ENCODE measurements at places on chromosomes 16 and 17.

DNA sequence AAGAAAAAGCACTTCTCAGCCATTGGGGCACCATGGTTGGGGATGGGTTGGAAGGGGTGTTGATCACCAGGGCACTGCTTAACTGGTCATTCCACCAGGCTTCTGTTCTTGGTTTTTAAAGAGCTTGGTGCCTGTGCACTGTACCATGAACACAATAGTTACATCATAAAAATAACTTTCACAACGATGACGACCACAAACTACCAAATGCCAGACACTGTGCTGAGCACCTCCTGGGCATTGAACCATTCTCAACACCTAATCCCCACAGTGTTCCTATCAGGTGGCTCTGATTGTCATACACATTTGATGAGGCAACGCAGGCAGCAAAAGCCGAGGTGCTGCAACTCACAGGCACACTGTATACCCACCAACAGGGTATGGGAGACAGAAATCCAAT lies 208.0 kb downstream of the FOXL1 start:
- DNase-seq, result no peak

- DNase-seq, result no peak
Observed at GRCh38 chr17:78563189-78564145, 13.7 kb downstream of the DNAH17 start.

DNA sequence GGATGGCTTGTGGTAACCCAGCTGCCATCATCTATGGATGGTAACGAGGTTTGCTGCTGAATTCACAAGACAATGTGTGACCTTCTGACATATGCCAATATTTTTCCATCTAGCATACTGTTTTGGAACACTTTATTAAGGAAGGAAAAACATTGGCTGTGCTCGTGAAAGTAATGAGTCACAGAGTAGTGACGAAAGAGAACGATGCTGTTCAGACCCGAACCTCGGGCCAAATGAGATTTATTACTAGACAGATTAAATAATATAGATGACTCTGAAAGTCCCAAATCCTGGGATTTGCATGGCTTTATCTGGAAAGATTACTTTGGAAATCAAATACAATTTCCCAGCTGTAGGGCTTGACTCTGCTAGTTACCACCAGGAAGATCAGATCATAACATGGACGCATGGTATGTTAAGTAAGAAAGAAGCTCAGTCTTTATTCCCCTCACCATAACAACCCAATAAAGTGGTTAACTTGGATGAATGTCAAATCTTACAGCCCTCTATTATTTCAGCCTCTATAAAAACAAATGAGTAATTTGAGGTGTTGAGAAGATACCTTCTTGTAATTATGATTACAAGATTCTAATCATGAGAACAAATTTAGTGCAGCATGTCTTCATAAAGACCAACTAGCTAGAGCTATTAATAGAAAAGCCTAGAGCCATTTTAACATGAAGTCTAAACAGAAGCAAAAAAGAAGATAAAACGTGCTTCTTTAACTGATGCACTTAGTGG lies 32.6 kb downstream of the ERN1 start:
- DNase-seq, result no peak

GRCh38 chr17:64496348-64496785 lies 487 bp downstream of the POLG2 start:
- DNase-seq, result no peak

GRCh38 chr16:35186045-35186759 lies 1726.8 kb downstream of the TP53TG3F start:
- DNase-seq, result no peak

DNA sequence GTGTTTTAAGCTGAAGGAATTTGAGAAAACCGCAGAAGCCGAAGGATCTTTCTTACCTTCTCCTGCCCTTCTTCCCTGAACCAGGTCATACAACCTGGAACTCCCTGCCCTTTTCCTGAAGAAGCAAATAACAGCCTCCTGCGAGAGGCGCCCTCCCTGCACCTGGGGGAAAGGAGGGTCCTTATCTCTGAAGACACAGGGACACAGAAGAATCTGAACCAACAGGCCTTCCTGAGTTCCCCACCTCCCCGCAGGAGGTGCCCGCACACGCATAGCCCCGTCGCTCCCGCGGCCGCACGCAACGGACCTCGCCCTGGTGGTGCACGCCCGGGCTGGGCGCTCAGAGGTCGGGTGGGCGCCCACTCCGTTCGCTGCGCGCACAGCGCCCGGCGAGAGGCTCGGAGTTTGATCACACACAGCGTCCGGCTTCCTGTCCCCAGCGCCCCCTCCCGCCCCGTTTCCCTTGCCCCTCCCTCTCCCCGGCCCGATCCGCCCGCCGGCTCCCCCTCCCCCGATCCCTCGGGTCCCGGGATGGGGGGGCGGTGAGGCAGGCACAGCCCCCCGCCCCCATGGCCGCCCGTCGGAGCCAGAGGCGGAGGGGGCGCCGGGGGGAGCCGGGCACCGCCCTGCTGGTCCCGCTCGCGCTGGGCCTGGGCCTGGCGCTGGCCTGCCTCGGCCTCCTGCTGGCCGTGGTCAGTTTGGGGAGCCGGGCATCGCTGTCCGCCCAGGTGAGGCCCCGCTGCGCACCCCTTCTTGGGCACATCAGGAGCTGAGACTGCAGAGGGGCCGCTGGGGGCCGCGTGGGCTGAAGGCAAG lies at the start of gene TNFSF12:
Gene TNFSF12, plus strand, starts transcription at position 474 of the 816 bp plus-strand sequence. Its CDS starts 96 bp downstream, at position 570.
- DNase-seq, result no peak

GRCh38 chr16:77905374-77905920 lies 116.9 kb upstream of the CLEC3A start:
- no peak for DNase-seq

DNA sequence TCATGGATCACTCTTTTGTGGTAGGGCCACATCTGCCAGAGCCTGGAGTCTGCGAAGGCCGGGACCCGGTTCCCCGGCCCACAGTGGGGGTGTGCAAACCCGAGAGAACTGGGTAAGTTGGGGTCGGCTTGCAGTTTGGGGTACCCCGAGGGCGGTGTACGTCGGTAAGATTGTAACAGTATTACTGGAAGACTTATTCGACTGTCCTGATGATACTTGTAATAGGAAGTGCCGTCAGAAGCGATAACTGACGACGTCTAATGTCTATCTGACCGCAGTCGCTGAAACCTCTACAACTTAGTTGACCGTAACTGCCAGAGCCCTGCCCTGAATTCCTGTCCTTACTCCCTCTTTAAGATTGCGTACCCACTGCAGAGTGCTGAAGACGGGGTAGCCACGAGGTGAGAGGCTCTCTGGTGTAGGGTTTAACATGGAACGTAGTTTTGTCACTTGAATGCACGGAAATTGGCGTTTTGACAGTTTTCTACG lies 24.0 kb downstream of the TRPV2 start:
- no peak for DNase-seq

DNA sequence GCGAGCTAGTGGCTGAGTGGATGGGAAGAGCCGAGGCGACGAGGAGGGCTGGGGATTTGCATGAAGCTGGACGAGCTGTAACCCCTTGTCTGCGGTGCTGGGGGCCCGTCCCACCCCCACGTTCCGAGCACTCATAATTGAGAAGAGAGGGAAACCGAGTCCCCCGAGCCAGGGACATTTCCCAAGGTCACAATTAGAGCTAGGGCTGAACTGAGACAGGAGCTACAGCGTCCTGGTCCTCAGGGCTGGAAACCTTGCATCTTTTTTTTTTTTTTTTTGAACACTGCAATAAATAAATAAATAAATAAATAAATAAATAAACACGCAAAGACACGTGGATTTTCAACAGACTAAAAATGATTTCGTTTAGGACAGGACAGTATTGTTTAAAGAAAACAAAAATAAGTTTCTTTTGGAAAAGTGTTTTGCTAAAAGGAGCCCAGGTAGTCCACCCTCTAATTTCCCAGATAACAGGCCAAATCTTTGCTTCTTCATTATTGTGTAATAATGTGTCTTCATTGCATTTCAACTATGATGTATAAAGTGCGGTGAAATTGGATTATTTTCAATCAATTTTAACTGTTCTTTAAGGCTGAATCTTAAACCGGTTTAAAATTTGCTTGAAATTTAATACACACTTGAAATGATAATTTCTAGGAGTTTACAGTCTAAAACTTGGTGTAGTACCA lies 992 bp downstream of the GDPD1 start:
- DNase-seq, result no peak

- DNase-seq, result peak; percentile 58
Observed at GRCh38 chr17:72602517-72603419, 481.9 kb downstream of the SOX9 start.

Data from iPS DF 6.9 (cell line).